Astrocyte (in vitro differentiated cells and primary cell): ENCODE measurements at places on chromosomes 11 and 22. TPM values are rescaled to one million over a fixed set of nuclear protein-coding genes. Genes with fewer than 3 reads are reported as not detected.
A peak's percentile ranks its signal among the peaks of the same experiment; 100 is the strongest.

The ZNF280B gene
- 4.0 and 4.7 TPM in 2 replicates for total RNA-seq

- no peak overlapping the region for H3K4me3 ChIP-seq
- no peak overlapping the region for H3K27ac ChIP-seq
- no peaks in the 10 kb centered on the region for H3K36me3 ChIP-seq
- H3K27me3 ChIP-seq = no peaks in the 10 kb centered on the region
Observed at GRCh38 chr11:78821371-78822306, 247.0 kb upstream of the NARS2 start.

The DSCAML1 gene
- total RNA-seq = 0.16 TPM in 1 of 2 replicates, not detected in the other

- no peaks in the 10 kb centered on the region for H3K27me3 ChIP-seq
- peaks cover 4% of the 10 kb centered on the region for H3K36me3 ChIP-seq
- no peaks in the 10 kb centered on the region for H3K4me1 ChIP-seq
Observed at GRCh38 chr11:17298302-17298701, 21.8 kb downstream of the NUCB2 start.

DNA sequence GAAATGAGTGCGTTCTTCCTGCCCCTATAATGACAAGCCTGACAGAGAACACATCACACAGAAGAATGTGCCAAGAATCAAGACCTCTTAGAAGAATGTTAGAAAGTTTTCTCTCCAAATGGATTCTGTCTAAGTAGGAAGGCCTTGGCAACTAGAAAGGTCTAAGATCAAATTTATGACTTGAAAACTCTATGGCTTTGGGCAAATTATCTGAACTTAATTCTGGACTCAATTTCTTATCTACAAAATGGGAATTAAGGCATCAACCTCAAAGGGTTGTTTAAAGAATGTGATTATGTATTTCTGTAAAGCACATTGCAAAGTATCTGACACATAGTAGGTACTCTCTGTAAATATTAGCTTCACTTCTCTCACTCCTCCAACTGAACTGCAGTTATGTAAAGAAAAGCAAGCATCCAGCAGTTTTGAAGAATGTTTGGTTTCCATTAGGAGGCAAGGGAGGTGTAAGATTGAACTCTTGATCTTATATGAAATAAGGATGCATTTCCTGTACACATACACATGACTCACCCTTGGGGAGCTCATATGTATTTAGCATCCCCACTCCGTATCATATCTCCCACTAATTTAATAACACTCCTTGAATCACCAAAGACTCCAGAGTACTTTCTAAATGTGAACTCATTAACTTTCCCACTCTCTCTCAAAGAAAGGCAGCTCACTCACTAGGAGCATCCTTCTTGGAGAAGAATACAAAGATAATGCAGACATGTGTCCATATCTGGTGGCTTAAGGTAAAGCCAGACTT, 77.6 kb downstream of the ETS1 start:
- no peaks in the 10 kb centered on the region for H3K27me3 ChIP-seq
- H3K36me3 ChIP-seq = peaks cover 9% of the 10 kb centered on the region
- no peak for DNase-seq
- no peak overlapping the region for H3K4me3 ChIP-seq
- H3K4me1 ChIP-seq = peaks cover 59% of the 10 kb centered on the region

DNA sequence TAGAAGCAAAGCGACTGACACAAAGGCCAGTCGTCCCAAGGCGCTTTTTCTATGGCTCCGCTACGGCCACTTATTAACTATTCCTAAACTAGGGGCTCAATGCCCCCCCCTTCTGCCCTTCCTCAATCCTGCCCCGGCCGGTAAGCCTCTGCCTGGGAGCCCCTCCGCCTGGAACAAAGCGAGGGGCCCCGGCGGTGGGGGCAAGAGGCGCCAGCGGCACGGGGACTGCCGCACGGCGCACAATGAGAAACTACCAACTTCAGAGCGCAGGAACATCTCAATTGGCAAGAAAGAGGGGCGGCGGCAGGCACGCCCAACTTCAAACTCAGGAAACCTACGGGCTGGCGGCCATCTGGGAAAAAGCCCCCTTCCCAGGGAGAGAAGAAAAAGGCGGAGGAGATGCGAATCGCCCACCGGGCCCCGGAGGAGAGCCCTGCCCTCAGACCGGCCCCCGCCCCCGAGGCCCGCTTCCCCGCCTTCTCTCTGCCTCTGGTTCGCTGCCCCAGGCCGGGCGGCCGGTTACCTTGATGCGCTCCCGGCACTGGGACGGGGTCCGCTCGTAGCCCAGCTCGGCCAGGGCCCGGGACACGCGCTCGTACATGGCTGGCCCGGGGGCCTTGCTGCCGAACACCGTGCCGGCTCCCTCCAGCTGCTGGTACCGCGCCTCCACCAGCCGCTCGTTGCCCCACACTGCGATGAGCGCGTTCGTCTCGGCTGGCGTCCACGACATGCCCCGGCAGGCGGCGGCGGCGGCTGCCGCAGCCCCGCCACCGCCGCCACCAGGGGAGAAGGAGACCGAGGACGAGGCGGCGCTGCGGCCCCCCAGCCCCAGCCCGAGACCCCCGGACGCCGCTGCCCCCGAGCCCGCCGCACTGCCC, 619 bp downstream of the MSANTD2 start:
- DNase-seq = peak; percentile 8
- peaks cover 14% of the 10 kb centered on the region for H3K4me1 ChIP-seq
- H3K4me3 ChIP-seq = peak overlapping the region; percentile 86
- peak overlapping the region; percentile 92 for H3K27ac ChIP-seq
- no peaks in the 10 kb centered on the region for H3K36me3 ChIP-seq

DNA sequence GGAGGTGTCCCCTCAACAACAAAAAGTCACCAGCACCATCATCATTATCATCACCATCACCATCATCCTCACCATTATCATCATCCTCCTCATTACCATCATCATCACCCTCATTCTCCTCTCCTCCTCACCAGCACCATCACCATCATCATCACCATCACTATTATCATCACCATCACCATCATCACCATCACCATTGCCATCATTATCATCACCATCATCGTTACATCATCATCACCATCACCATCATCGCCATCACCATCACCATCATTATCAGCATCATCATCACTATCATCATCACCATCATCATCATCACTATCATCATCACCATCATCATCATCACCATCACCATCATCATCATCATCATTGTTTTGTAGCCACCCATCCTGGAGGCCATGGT, 212.6 kb downstream of the MN1 start:
- peaks cover 5% of the 10 kb centered on the region for H3K4me1 ChIP-seq
- no peak overlapping the region for H3K4me3 ChIP-seq
- no peak overlapping the region for H3K27ac ChIP-seq
- no peak for DNase-seq
- no peaks in the 10 kb centered on the region for H3K27me3 ChIP-seq

The CAPN1 gene
- total RNA-seq = 178 and 217 TPM in 2 replicates

The ZBTB16 gene
- total RNA-seq = 0.36 and 0.50 TPM in 2 replicates

The SHISA8 gene
- total RNA-seq = not detected in 2 replicates

DNA sequence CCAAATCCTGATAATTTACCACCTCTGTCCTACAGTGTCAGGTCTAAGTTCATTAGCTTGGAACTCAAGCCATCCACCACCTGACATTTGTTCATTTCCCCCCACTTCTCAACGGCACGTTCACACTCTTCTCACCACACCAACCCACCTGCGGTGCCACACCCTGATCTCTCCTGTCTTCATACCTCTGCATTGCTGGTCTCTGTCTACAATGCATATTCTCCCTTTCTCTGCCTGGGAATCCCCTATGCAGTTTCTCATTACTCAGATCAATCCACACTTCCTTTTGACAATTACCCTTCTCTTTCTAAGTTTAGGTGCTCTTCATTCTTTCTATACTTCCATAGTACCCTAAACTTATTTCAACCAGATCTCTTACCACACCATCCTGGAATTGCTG, 20.4 kb upstream of the EMSY start:
- no peaks in the 10 kb centered on the region for H3K4me1 ChIP-seq
- no peak for DNase-seq
- H3K27ac ChIP-seq = no peak overlapping the region
- no peak overlapping the region for H3K4me3 ChIP-seq
- peaks cover 4% of the 10 kb centered on the region for H3K27me3 ChIP-seq

DNA sequence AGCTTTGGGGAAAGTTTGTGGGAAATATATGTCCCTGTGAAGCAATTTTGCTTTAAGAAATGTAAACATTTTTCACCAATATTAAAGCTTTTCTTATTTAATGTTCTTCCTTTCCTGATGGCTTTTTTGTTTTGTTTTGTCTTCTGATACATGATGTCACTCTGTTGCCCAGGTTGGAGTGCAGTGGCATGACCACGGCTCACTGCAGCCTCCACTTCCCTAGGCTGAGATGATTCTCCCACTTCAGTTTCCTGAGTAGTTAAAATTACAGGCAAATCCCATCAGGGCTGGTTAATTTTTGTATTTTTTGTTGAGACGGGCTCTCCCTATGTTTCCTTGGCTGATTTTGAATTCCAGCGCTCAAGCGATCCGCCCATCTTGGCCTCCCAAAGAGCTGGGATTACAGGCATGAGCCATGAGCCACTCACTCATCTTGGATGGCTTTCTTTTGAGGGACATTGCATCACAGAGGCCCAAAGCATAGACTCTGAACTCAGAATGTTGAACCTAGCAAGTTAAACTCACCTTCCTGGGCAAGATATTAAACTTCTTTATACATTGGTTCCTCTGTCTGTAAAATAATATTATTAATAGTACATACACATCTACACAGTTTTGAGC, 651 bp upstream of the CARD16 start:
- no peak overlapping the region for H3K4me3 ChIP-seq
- H3K27ac ChIP-seq = no peak overlapping the region
- no peak for DNase-seq
- H3K27me3 ChIP-seq = no peaks in the 10 kb centered on the region
- H3K36me3 ChIP-seq = no peaks in the 10 kb centered on the region

DNA sequence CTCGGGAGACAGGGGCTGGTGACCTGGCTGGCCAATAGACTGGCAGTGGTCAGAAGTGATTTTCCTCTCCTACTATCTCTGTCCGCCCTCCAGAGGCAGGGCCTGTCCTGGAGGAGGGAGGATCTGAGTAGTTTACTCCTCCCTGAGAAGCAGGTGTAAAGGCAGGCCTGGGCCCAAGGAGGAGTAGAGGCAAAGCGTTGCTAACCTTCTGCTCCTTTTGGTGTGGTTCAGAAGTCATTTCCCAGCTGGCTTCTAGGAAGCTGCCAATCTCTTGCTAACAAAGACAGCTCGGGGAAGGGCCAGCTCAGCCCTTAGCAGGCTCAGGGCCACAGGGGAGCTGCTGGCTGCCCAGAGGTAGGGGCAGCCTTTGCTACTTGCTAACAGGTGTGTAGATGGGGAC, 151.1 kb upstream of the NECTIN1 start:
- H3K36me3 ChIP-seq = no peaks in the 10 kb centered on the region
- peaks cover 3% of the 10 kb centered on the region for H3K27me3 ChIP-seq
- H3K4me1 ChIP-seq = no peaks in the 10 kb centered on the region
- no peak overlapping the region for H3K4me3 ChIP-seq

GRCh38 chr22:37244114-37244921, at the start of gene RAC2:
RAC2 (minus strand) TSS chr22:37244269; CDS start chr22:37244148, 121 bp downstream.
- H3K4me3 ChIP-seq = peak within 1 kb of the TSS; percentile 50
- H3K27ac ChIP-seq = no peak within 1 kb of the TSS
- DNase-seq = peak; percentile 39

- peak overlapping the region; percentile 100 for H3K27ac ChIP-seq
- DNase-seq = peak; percentile 56
- H3K36me3 ChIP-seq = peaks cover 14% of the 10 kb centered on the region
- H3K4me3 ChIP-seq = peak overlapping the region; percentile 95
- H3K27me3 ChIP-seq = no peaks in the 10 kb centered on the region
Observed at GRCh38 chr11:65427691-65428577, 5.3 kb downstream of the NEAT1 start.

DNA sequence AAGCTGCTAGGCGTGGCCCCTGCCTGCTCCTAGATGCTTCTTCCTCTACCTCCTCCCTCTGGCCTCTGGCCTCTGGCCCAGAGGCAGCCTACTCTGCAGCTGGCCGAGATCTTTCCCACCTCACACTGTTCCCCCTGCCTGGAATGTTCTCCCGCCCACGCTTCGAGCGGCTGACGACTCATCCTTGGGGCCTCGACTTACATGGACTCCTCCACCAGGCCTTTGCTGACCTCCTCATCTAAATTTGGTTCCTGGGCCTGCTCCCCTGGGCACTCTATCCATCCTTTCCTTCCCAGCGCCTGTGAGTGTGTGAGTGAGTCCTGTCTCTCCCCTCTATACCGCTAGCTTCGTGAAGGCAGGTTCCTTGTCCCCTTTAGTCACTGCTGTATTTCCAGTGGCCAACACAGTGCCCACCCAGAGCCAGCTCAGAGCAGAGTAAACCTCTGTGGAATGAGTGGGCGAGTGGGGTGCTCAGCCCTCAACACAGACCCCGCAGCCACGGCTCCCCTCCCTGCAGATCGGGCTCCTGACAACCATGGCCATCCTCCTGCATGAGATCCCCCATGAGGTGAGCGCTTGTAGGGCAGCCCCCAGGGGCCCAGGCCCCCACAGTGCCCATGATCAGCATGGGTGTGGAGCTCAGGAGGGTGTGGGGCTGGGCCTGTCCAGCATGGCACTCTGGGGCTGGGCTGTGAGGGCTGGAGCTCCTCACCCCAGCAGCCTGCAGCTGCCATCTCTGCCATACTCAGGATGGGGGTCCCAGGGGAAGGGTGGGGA, 5.7 kb downstream of the SLC39A13 start:
- no peak overlapping the region for H3K4me3 ChIP-seq
- peak; percentile 75 for DNase-seq
- H3K27ac ChIP-seq = peak overlapping the region; percentile 42
- H3K36me3 ChIP-seq = peaks cover 25% of the 10 kb centered on the region

The ANO1 gene
- 0.10 and 0.14 TPM in 2 replicates for total RNA-seq

GRCh38 chr11:3684129-3684818, 13.1 kb upstream of the CHRNA10 start:
- peaks cover 71% of the 10 kb centered on the region for H3K36me3 ChIP-seq
- H3K27ac ChIP-seq = no peak overlapping the region
- H3K4me1 ChIP-seq = no peaks in the 10 kb centered on the region
- DNase-seq = no peak
- no peak overlapping the region for H3K4me3 ChIP-seq

The KRTAP5-10 gene
- total RNA-seq = 0.34 TPM in 1 of 2 replicates, not detected in the other

The DBX1 gene
- total RNA-seq = not detected in 2 replicates

DNA sequence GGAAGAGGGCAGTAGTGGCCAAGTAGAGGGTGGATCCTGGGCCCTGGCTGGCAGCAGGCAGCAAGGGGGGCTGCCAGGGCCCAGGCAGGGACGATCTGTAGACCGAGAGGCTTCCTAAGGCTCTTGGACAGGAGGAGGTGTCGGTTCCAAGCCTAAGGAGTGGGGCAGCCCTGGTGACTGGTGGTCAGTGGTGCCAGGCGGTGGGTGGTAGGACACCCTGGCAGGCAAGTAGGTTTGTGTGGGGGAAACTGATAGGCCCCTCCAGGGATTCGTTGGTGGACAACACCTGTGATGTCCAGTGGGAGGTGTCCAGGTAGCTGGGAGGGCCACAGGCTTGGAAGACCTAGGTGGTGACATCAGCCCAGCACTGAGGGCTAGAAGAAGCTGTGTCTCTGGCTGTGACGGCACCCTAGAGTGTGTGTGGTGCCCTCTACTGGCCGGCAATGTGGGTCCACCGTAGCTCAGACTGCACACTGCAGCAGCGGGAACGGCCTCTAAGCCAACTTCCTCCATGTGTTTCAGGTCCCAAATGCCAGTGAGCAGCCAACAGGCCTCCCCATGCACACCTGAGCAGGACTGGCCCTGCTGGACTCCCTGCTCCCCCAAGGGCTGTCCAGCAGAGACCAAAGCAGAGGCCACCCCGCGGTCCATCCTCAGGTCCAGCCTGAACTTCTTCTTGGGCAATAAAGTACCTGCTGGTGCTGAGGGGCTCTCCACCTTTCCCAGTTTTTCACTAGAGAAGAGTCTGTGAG, 9.4 kb upstream of the SAMM50 start:
- H3K27me3 ChIP-seq = no peaks in the 10 kb centered on the region
- no peak for DNase-seq
- no peak overlapping the region for H3K27ac ChIP-seq

The PRG3 gene
- not detected in 2 replicates for total RNA-seq

The MIOX gene
- total RNA-seq = 0.91 and 1.2 TPM in 2 replicates
